Fibroblast of lung (primary cell): ENCODE measurements at places on chromosomes 4 and X. TPM values are rescaled to one million over a fixed set of nuclear protein-coding genes. Genes with fewer than 3 reads are reported as not detected.

The SCLT1 gene
- total RNA-seq, result 10.3 and 16.2 TPM in 2 replicates

The IBSP gene
- total RNA-seq, result not detected in 2 replicates

The CAPN6 gene
- total RNA-seq, result under 0.01 TPM in 1 of 2 replicates, not detected in the other

The SCML1 gene
- 7.7 and 11.4 TPM in 2 replicates for total RNA-seq

The GCNA gene
- total RNA-seq, result 2.3 and 2.8 TPM in 2 replicates

The ZRSR2 gene
- 3.1 and 6.6 TPM in 2 replicates for total RNA-seq

The EVC2 gene
- total RNA-seq, result 15.9 and 16.5 TPM in 2 replicates

The BMX gene
- total RNA-seq, result not detected in 2 replicates

The INTU gene
- total RNA-seq, result 9.5 and 9.6 TPM in 2 replicates

The RAB41 gene
- total RNA-seq, result not detected in 2 replicates

The NR0B1 gene
- total RNA-seq, result 1.8 and 4.6 TPM in 2 replicates

The FAT1 gene
- total RNA-seq, result 408 and 729 TPM in 2 replicates

The GPR82 gene
- total RNA-seq, result not detected in 2 replicates

The DGKK gene
- not detected in 2 replicates for total RNA-seq

DNA sequence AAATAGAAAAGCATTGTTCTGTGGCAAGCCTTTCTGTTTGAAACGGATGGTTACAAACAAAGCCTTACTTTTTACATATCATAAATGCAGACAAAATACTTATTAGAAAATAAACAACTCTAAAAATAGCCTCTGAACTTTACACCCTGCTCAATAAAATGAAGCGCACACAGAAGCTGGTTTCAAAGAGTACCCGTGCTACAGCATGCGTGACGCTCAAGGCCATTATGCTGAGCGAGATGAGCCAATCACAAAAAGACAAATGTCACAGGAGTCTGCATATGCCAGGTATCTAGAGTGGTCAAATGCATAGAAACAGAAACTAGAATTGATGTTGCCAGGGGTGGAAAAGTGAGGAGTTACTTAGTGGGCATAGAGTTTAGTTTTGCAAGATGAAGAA, 326.5 kb upstream of the GATB start:
- no peaks in the 10 kb centered on the region for H3K4me1 ChIP-seq
- DNase-seq, result no peak
- no peak overlapping the region for H3K4me3 ChIP-seq
- no peak overlapping the region for H3K27ac ChIP-seq
- H3K27me3 ChIP-seq, result no peaks in the 10 kb centered on the region

- H3K4me1 ChIP-seq, result no peaks in the 10 kb centered on the region
- no peak overlapping the region for H3K4me3 ChIP-seq
- no peak overlapping the region for H3K27ac ChIP-seq
- H3K27me3 ChIP-seq, result no peaks in the 10 kb centered on the region
- DNase-seq, result peak; percentile 59
Observed at GRCh38 chr4:18366892-18367291, 345.3 kb upstream of the LCORL start.

GRCh38 chr4:76499461-76499860, 64.4 kb downstream of the SHROOM3 start:
- H3K36me3 ChIP-seq, result no peaks in the 10 kb centered on the region
- H3K4me1 ChIP-seq, result no peaks in the 10 kb centered on the region
- H3K27me3 ChIP-seq, result peaks cover 10% of the 10 kb centered on the region
- H3K4me3 ChIP-seq, result no peak overlapping the region

- no peak overlapping the region for H3K4me3 ChIP-seq
- no peak for DNase-seq
- H3K27me3 ChIP-seq, result no peaks in the 10 kb centered on the region
- H3K27ac ChIP-seq, result no peak overlapping the region
Observed at GRCh38 chr4:172900900-172901299, 267.7 kb upstream of the GALNT7 start.

GRCh38 chrX:134528960-134529359, 69.0 kb downstream of the HPRT1 start:
- H3K27ac ChIP-seq, result no peak overlapping the region
- H3K27me3 ChIP-seq, result no peaks in the 10 kb centered on the region
- H3K4me3 ChIP-seq, result no peak overlapping the region
- H3K36me3 ChIP-seq, result no peaks in the 10 kb centered on the region

GRCh38 chr4:140269369-140269768, 104.1 kb upstream of the SCOC start:
- no peaks in the 10 kb centered on the region for H3K36me3 ChIP-seq
- no peaks in the 10 kb centered on the region for H3K27me3 ChIP-seq
- H3K27ac ChIP-seq, result no peak overlapping the region
- H3K4me3 ChIP-seq, result no peak overlapping the region
- H3K4me1 ChIP-seq, result peaks cover 3% of the 10 kb centered on the region

- no peaks in the 10 kb centered on the region for H3K27me3 ChIP-seq
- H3K27ac ChIP-seq, result no peak overlapping the region
- no peaks in the 10 kb centered on the region for H3K4me1 ChIP-seq
- no peak overlapping the region for H3K4me3 ChIP-seq
- no peak for DNase-seq
Observed at GRCh38 chr4:148649652-148650331, 207.6 kb upstream of the NR3C2 start.

DNA sequence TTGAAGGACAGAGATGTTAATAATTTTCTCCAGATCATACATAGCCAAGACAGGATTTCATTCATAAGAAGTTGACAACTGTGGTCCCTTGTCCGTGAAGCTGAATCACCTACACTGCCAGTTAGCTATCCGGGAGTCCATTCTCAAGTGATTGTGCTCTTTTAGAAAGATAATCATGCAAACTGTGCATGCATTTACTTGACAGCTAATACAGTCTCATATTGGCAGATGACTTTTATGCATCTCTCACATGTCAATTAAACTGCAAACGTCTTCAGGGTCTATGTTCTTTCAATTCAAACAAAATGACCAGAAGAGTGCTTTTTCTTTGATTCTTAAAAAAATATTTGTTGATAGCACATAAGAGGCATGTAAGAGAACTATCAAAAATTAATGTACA, 1572.9 kb downstream of the C4orf33 start:
- H3K4me3 ChIP-seq, result no peak overlapping the region
- H3K36me3 ChIP-seq, result no peaks in the 10 kb centered on the region
- no peak for DNase-seq
- H3K4me1 ChIP-seq, result no peaks in the 10 kb centered on the region
- H3K27ac ChIP-seq, result no peak overlapping the region

DNA sequence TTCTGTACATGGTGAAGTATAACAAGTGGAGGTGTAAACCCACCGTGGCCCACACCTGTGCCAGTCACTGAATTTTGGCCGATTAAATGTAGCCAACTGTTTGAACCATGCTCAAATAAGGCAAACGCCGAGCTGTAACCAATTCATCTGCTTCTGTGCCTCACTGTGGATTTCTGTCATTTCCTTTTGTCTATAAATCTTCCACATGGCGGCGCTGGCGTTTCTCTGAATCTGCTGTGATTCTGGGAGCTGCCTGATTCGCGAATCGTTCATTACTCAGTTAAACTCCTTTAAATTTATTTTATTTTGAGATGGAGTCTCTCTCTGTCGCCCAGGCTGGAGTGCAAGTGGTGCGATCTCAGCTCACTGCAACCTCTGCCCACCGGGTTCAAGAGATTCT, 19.2 kb downstream of the SUPT20HL2 start:
- H3K27me3 ChIP-seq, result no peaks in the 10 kb centered on the region
- no peaks in the 10 kb centered on the region for H3K4me1 ChIP-seq
- H3K4me3 ChIP-seq, result no peak overlapping the region
- no peak overlapping the region for H3K27ac ChIP-seq
- no peak for DNase-seq
- no peaks in the 10 kb centered on the region for H3K36me3 ChIP-seq

DNA sequence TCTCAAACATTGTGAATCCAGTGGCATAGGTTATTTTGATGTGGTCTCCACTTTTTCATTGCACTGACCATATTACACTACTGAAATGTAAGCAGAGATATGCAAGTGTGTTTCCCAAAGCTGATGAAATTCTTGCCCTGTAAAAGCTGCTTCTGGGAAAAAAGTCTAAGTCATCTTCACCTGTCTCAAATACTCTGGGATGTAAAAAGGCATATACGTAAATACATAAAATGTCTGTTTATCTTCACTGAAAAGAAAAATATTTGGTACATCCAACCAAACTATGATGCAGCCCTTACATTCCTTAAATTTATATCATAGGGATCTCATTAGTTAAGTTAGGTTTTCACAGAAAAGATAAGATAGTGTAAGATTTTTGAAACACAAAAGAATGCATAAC, 7.9 kb downstream of the KDR start:
- no peaks in the 10 kb centered on the region for H3K27me3 ChIP-seq
- no peak overlapping the region for H3K27ac ChIP-seq
- no peaks in the 10 kb centered on the region for H3K36me3 ChIP-seq
- DNase-seq, result no peak
- H3K4me3 ChIP-seq, result no peak overlapping the region
- no peaks in the 10 kb centered on the region for H3K4me1 ChIP-seq

DNA sequence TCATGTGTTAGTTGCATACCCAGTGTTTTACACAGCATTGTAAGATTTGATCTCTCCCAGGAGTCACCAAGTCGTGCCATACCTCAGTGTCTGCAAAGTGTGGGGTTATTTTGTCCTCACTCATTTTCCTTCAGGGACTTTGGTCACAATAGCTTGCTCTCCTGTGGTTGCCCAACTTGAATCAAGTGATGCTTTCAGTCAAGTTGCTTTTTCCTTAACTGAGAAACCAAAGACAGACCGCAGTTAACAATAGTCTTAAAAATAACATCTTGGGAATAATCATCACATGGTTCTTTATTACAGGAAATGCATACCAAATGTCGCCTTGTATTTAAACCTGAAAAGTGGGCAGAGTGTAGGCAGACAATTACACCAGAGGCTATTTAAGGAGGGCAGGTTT, 44.5 kb upstream of the NDP start:
- H3K4me1 ChIP-seq, result no peaks in the 10 kb centered on the region
- no peak for DNase-seq
- no peaks in the 10 kb centered on the region for H3K36me3 ChIP-seq
- H3K27ac ChIP-seq, result no peak overlapping the region
- no peak overlapping the region for H3K4me3 ChIP-seq

- H3K27me3 ChIP-seq, result no peaks in the 10 kb centered on the region
- H3K4me1 ChIP-seq, result no peaks in the 10 kb centered on the region
- DNase-seq, result peak; percentile 86
- no peaks in the 10 kb centered on the region for H3K36me3 ChIP-seq
- peak within 1 kb of the TSS; percentile 52 for H3K4me3 ChIP-seq
Observed at GRCh38 chrX:91434351-91435168, at the start of gene PABPC5. Gene PABPC5, plus strand, starts transcription at chrX:91434839. Its CDS starts 739 bp downstream, at chrX:91435578.

GRCh38 chrX:110412971-110413726, 54.5 kb downstream of the RTL9 start:
- H3K36me3 ChIP-seq, result no peaks in the 10 kb centered on the region
- H3K4me1 ChIP-seq, result peaks cover 12% of the 10 kb centered on the region

DNA sequence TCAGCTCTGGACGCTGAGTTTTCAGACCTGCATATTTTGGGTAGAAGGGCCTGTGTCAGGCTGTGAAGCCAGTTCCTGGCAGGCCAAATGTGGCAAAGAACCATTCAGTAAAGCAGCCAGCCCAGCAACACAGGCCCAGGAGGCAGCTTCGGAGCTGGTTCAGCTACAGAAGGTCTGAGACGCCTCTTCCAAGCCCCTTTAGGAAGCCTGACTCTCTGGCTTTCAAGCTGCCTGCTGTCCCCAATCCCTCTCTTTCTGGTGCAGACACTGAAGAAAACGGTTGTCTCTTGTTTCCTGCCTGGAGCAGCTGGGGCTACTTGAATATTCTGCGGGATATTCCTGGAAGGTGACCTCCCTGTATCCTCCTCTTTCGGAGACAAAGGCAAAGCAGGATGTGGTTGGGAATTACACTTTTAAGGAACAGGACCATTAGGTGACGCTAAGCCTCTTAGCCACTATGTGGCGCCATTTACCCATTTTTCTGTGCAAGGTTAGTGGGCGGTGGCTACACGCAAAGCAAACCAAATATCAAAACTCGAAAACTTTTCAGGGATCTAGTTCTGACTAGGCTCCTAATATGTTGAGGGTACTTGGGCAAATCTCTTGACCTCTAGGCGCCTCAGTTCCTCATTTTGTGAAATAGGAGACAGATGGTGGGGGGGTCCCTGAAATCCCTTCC, 47.2 kb upstream of the LAS1L start:
- peak; percentile 43 for DNase-seq
- no peak overlapping the region for H3K4me3 ChIP-seq
- no peaks in the 10 kb centered on the region for H3K27me3 ChIP-seq
- H3K36me3 ChIP-seq, result no peaks in the 10 kb centered on the region
- no peaks in the 10 kb centered on the region for H3K4me1 ChIP-seq

GRCh38 chrX:4964112-4964511, 1250.7 kb upstream of the PRKX start:
- no peaks in the 10 kb centered on the region for H3K4me1 ChIP-seq
- no peak for DNase-seq
- no peaks in the 10 kb centered on the region for H3K36me3 ChIP-seq
- no peak overlapping the region for H3K4me3 ChIP-seq

DNA sequence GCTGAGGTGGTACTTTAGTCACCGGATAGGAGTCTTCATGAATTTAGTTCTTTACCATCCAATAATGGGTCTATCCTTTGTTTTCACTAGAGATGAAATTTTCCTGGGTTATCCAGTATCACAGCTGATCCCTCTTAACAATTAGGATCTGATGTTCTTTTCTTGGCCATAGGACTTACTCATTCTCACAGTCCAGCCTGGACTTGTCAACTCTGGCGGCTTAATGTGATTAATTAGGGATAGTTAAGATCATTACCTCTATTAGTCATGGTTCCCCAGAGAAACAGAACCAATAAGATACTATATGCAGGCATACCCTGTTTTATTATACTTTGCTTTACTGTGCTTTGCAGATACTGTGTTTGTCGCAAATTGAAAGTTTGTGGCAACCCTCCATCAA, 272.7 kb upstream of the FAT4 start:
- no peaks in the 10 kb centered on the region for H3K4me1 ChIP-seq
- no peaks in the 10 kb centered on the region for H3K27me3 ChIP-seq
- DNase-seq, result no peak
- no peak overlapping the region for H3K4me3 ChIP-seq
- H3K36me3 ChIP-seq, result no peaks in the 10 kb centered on the region

- H3K4me3 ChIP-seq, result no peak overlapping the region
- no peak overlapping the region for H3K27ac ChIP-seq
- no peaks in the 10 kb centered on the region for H3K4me1 ChIP-seq
- no peaks in the 10 kb centered on the region for H3K36me3 ChIP-seq
Observed at GRCh38 chr4:69849969-69850368, 10.0 kb downstream of the SULT1E1 start.

GRCh38 chrX:104913348-104913747, 307.1 kb downstream of the TEX13A start:
- no peak overlapping the region for H3K4me3 ChIP-seq
- peak; percentile 12 for DNase-seq
- H3K4me1 ChIP-seq, result no peaks in the 10 kb centered on the region
- H3K27ac ChIP-seq, result no peak overlapping the region
